ENCODE measurements at places on chromosomes 11 and 22.

DNA sequence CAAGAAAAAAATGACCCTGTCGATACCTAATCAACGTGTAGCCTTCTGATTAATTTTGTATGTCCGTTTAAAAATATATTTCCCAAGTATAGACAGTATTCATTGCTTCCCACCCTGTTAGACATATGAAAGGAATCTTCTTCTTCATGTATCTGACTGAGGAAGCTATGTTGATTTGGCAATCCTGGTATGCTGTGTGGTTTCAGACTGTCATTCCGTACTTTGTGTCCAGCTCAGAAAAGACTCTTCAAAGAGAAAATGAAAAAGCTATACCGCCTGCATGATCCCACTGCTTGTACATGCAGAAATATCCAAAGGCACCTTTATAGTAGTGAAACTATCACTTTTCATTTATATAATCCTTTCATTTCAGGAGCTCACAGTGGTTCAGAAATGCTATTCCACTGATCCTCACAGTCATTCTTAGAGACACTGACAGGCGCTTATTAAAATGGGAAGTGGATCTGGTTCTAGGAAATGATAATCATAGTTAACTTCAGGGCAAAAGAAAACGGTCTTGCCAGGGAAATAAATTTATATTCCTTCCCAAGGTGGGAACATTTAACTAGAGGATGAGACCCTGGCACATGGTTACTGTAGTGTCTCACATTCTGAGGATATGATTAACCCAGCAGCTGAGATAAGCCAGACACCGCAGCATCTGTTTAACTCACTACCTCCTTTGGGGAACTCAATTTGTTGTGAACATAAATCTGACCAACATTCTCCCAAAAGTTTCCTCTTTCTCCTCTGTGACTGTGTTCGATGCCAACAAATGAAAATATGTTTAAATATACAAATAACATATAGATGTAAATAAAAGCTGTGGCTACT, 599.2 kb upstream of the LUZP2 start:
- no peak for DNase-seq

DNA sequence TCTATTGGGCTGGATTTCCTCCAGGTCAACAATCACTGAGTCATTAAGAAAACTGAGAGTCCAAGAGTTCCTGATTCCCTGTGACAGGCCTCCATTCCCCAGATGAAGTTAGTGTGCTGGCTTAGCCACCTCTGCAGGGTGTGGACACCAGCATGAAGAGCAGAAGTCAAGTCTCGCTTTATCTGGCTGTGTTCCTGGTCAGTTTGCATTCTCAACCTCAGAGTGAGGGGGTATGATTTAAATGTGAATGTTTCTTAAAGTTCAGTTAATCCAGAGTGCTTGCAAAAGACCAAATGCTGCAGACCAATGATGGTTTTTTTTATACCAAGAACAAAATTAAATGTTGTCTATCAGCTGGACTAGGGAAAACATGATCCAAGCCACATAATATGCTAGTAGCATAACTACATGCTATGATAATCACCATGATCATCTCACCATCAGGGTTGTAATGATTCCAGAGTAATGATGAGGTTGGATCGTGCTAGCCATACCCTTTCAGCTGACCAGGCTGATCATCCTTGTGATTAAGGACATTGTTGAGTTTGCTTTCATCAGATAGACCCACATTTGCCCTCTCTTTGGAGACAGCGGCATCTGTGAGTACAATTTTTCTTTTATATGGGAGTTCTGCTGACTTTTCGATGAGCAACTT, 145.8 kb upstream of the ARHGAP20 start:
- DNase-seq: no peak

DNA sequence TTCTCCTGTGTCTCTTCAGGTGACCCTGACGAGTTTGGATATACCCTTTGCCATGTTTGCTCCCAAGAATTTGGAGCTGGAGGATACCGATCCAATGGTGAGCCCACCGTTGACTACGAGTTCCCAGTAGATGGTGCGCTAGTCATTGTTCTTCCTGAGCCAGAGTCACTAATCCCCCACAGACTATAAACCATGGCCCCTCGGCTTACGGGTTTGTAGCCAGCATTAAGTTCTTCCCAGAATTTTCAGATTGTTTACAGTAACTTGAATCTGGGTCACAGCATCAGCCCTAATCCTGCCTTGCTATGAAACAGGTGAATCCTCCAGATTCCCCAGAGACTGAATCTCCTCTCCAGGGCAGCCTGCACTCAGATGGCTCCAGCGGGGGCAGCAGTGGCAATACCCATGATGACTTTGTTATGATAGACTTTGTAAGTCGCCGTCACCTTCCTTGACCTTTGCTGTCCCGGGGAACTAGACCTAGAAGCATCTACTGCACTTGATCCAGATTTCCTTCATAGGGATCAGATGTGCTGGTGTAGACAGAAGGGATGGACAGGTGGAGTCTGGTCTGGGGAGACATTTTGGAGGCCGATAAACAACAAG, 31.8 kb downstream of the ARHGAP1 start:
- no peak for DNase-seq

DNA sequence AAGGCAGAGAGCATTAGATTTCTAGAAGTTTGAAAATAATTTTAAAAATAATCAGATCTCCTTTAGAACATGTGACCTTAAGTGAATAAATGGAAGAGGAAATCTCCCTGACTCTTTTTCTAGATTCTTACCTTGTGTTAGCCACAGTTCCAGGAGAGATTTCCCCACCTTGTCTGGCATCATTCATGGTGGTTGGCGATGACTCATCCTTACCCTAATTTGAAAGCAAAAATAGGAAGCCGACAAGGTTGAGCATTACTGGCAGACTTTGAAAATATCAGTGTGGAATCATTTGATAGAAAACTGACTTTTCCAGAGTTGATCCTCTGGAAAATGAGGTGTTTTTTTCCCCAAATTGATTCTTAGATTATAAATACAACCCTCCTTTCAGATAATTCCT, 48.1 kb downstream of the CNTN5 start:
- DNase-seq: no peak

DNA sequence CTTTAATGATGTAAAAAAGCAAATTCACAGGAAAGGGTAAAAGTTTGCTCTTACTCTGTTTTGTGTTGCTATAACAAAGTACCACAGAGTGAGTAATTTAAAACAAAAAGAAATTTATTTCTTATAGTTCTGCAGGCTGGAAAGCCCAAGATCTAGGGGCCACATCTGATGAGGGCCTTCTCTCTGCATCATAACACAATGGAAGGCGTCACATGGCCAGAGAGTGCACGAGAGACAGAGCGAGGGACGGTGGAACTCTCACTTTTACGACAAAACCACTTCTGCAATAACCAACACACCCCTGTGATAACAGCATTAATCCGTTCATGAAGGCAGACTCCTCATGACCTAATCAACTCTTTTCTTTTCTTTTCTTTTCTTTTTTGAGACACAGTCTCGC, 31.1 kb downstream of the CD6 start:
- DNase-seq: no peak

DNA sequence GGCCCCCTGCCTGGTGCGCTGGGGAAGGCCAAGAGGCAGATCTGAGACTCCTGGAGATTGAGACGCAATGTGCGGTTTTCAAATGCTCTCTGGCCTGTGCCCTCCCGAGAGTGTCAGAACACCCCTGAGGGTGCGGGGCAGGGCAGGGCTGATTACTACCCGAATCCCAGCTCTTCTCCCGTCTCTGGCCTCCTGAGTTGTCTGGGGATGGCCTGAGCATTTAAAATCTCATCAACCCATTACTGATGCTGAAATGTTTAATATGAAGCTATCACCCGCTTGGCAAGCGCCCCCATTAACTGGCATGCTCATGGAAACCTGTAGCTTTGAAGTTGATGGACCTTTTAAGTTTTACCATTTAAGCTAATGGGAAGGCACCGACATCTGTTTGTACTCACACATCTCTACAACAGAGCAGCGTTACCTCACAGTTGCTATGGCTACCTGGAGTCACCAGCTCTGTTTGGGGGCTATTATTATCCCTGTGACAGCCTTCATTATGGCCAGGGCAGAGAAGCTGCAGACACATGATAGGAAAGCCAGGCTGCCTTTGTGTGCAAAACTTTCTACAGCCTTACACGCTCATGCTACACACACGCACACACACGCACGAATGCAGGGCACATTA, 3.6 kb upstream of the MB start:
- DNase-seq: no peak

Data from activated T-cell treated with anti-CD3 and anti-CD28 coated beads for 4 hours (primary cell).